Right cardiac atrium (tissue), 5 donors: ENCODE measurements at places on chromosomes 2 and 18. TPM values are rescaled to one million over a fixed set of nuclear protein-coding genes. Genes with fewer than 3 reads are reported as not detected.

STON1 gene
- total RNA-seq: 8.8 TPM

STAT4 gene
- 18.2 TPM for total RNA-seq

TTC27 gene
- 10.1 TPM for total RNA-seq

LRRC30 gene
- not detected for total RNA-seq

LTBP1 gene
- total RNA-seq: 113 TPM

IL1F10 gene
- total RNA-seq: not detected

CFAP65 gene
- not detected for total RNA-seq

EFR3B gene
- 4.8 TPM for total RNA-seq

MAL gene
- 15.5 TPM for total RNA-seq

HOXD12 gene
- not detected for total RNA-seq

OTOF gene
- total RNA-seq: not detected

ALPG gene
- not detected for total RNA-seq

ITGB6 gene
- 1.3 TPM for total RNA-seq

ACKR3 gene
- 36.4 TPM for total RNA-seq

ALPP gene
- total RNA-seq: not detected

GRCh38 chr18:77177009-77177408 lies 44.4 kb upstream of the MBP start:
- no peak for DNase-seq

DNA sequence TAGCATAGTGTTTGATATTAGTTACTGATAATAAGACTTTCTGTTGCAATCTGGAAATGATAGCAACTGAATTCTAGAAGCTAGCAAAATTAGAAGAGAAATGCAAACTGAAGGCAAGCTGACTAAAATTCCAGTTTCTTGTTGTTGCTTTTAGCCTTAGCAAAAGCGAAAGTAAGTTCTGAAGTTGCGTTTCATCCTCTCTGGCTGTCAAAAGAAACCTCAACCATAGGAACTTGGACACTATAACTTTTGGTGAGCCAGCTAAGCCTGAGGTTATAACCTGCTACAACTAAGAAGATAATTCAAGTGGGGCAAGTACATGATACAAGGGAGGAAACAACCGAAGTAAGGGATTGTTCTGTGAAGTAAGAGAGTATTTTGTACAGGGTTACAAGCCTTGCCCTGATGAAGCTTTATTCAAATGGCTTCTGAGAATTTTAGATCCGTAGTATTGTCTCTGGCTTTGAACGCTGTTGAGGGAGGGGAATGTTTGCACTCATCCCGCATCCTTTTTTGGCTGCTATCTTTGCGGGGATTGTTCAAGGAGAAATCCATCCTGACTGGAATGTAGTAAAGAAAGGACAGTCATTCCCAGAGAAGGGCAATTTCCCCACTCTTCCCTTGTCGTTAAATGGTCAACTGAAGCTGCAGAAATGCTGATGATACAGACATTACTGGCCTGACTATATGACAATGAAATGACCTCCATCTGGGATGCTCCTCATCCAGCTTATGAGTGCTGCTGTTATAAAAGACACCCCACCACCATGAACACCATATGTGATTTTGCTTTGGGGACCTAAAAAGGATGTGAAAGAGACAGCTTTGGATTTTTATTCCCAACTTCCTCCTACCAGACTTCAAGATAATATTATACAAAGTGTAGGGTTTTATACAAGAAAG lies 7.0 kb upstream of the TMX3 start:
- no peak for DNase-seq

GRCh38 chr18:21742315-21742687 lies 1.7 kb downstream of the MIB1 start:
- no peak for DNase-seq

DNA sequence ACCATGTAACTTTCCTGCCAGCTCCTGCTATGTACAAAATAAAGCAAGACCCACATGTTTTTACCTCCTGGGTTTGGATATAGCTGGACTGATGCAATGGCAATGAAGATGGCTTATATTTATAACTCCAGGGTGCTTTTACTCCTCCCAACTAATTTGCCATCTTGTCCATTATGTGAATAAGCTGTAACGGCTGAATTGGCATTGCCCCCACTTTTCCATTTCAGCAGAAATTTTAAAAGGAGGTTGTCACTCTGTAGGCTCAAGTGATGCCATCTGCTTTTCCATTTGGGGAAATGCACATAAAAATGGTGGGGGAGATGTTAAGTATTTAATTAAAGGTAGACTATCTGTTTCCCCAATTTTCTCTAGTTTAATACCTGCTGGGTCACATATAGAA lies 345.5 kb downstream of the ERBB4 start:
- no peak for DNase-seq

GRCh38 chr2:101420623-101421022 lies 33.3 kb upstream of the CREG2 start:
- DNase-seq: no peak

DNA sequence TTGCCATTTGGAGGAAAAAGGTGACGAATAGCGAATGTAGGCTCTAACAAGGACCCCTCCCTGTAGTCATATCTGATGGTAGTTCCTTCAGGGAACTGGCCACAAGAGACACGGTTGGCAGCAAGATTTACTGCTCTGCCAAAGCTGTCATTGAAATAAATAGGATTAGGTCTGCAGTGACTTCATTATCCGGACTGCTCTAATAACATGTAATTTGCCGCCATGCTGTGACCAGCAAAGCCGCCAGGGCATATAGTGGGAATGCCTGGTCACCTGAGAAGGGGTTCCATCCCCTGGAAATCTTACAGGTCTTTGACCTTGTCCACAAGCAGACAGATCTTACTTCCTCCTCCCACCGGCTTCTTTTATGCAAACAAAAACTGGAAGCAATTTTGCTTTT lies 59.4 kb upstream of the LAPTM4A start:
- no peak for DNase-seq

- DNase-seq: no peak
Observed at GRCh38 chr18:11902522-11903292, 5.4 kb downstream of the MPPE1 start.

DNA sequence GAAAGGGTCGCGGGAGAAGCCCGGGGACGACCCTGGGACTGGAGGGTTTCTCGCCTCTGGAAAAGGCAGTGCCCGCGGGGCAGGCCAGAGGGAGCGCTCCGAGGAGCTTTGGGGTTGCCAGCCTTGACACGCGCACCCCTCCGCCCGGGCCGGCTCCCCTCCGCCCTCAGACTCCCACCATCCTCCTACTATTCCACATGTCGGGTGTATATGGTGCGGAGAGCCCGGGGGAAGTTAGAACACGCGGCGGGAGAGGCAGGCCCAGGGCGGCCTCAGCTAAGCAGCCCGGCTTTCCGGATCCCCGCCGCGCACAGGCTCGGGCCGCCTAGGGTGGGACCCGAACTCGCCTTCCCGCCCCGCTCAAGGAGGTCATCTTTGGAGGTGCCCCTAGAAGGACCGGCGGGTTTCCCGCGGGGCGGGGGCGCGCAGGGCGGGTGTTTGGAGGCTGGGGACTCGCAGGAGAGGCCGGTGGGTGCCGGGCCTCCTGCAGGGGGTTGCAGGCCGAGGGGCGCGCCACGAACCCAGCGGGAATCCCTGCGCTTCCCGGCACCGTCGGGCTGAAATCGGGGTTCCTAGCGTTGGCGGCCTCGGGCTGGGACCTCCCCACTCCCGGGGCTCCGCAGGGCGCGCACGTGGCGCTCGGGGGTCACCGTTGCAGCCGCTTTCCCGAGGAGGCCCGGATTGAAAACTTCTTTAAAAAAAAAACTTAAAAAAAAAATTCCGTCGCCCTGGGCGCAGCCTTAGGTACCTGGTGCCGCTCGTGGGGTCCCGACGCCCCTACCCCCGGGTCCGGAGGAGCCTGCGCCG lies 3.7 kb downstream of the NFATC1 start:
- DNase-seq: peak; percentile 71

DNA sequence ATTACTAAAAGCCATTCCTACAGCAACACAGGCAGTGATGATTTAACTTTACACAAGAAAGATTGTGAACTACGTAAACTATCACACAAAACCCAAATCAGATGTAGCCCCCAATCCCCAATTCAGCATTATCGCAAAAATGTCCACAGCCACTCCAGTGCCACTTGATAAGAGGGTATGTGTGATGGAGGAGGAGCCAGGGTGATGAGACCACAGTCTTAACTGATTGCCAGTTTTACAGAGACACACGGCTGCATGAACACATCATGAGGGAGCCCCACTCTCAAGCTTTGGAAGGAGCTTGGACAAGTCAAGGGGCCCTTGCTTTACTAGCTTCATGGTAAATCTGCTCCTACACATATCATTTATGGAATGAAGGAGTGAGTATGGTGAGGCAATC lies 116.0 kb downstream of the FAM161A start:
- DNase-seq: no peak

GRCh38 chr2:171487201-171487600 lies 35.1 kb upstream of the CYBRD1 start:
- no peak for DNase-seq

- DNase-seq: no peak
Observed at GRCh38 chr2:96489663-96490062, 15.5 kb downstream of the NEURL3 start.

GRCh38 chr2:25228848-25229278 lies 60.5 kb upstream of the POMC start:
- DNase-seq: peak; percentile 86

GRCh38 chr2:29900971-29901633 lies 20.3 kb downstream of the ALK start:
- DNase-seq: no peak

DNA sequence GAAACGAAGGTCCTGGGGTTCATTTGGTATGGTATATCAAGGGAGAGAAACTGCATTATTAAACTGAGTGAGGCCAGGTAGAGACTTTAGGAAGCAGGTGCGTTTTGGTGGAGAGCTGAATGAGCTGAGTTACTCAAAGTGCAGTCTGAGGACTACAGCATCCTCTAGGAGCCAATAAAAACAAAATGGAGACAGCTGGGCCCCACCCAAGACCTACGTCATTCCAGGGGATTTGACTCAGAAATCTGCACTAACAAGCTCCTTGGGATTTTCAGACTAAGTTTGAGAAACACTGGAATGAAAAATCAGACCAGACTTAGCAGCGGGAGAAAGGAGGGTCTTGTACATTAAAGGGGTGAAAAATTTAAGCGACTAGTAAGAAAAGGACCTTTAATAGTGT lies 131.5 kb downstream of the UXS1 start:
- peak; percentile 87 for DNase-seq

DNA sequence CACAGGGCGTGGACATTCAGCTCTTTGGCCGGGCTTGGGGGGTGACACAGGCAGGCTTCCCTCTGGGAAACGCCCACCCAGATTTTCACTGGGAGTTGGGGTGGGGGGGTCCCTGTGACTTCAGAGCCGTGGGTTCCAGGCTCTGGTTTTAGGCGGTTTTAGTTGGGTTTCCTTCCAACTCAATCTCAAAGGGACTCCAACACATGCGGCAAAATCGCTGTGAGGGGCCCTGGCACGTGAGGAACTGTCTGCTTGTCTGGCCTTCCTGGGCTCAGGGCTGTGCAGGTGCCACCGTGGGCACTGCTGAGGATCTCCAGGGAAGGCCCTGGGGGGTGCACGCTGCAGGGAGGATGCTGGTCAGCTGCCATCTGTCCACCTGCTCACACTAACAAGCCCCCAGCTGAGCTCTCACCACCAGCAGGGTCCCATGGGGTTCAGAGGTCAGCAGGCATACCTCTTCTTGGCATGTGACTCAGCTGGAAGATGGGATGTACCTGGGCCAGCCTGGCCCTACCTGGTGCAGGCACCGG lies 11.7 kb downstream of the HS6ST1 start:
- no peak for DNase-seq

DNA sequence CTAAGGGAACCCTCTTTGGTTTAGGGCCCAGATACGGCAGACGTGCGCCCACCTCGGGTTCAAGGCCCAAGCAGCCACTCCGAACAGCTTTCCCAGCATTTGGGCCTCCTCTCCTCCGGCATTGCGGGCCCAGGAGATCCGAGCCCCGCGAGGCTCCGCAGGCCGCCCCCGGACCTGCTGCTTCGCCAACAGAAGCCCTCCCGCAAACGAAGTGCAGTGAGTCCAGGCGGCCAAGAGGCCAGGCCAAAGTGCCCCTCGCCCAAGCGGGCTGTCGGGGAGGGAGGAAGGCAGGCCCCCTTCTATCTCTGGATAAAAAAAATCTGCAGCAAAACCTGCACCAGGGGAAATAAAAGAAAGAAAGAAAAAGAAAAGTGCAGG lies 6.0 kb downstream of the EN1 start:
- no peak for DNase-seq

DNA sequence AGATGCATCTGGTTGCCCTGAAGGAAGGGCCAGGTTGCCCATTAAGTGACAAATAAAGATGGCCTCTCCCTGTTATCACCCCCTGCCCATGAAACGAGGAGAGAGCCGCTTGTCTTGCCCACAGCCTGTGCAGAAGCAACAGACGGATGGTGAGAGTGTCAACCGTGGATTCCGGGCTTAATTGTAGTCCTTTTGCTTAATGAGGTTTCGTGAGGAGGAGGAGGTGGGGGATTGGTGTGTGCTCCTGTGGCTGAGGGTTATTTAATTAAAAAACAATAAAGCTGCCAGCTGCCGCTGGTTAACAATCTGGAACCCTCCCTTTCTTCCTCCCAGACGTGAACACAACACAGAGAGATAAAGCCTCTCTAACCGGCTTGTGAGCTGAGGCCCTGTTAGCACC lies 188.0 kb upstream of the PARD3B start:
- no peak for DNase-seq

- DNase-seq: no peak
Observed at GRCh38 chr2:238905644-238906043, 57.8 kb downstream of the TWIST2 start.

GRCh38 chr2:10404324-10405143 lies 43.6 kb downstream of the ODC1 start:
- no peak for DNase-seq

DNA sequence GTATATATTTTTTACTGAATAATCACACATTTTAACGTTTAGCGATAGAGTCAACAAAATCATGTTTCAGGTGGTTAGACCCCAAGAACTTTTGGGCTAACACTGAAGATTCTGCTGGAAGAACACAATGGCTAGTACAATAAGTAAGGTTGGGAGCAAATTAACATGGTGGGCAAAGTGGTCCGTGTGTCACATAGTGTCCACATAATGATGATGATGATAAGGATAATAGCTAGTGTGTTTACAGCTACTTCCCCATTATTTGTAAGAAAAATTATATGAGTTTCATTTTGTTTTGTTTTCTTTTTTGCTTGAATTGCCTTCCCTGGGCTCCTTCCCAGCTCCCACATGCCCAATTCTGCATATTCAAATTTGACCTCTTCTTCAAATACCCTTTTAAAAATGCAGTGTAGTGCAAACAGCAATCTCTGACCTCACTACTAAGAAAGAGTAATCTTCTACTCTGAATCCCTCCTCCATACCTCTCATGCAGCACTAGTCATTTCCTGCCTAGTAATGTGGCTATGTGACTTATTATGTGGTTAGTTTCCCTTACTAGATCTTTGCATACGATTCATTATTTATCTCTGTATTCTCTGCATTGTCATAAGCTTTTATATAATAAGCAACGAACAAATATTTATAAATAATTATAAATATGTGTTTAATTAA lies 16.9 kb upstream of the VPS54 start:
- no peak for DNase-seq

DNA sequence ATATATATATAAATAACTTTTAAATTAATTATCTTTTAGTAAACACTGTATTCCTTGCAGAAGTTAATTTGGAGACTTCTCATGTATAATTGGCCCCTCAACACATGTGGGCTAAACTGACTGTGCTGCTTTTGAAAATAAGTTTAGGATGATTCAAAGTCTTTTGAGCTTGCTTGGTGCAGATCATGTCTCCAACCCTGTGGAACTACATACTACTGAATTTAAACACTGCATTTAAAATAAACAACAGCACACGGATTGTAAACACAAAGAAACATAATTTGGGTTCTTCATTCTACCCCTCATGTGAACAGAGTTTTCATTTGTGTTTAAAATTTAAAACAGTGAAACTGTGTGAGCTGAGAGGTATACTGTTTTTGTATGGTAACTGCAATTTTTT lies 167.7 kb downstream of the DDX1 start:
- DNase-seq: no peak
